ENCODE measurements at places on chromosomes 3 and 15.

DNA sequence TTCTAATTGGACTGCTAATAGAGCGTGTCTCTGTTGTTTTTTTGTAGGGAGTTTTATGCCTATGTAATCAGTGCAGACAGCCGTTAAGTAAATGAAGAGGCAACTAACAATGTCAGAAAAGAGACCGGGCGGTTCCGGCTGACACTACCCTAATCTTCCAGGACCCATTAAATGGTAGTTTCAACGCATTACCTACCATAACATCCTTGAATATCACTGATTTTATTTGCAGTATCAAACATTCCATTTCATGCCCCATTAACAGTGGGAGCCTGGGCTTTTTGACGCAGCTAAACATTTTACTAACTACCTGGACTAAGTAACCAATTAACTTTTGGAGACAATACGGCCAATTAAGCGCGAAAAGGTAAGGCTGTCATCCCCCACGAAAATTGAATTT lies 832.9 kb upstream of the NR2F2 start:
- DNase-seq = no peak

- no peak for DNase-seq
Observed at GRCh38 chr15:38705436-38706219, 141.0 kb upstream of the RASGRP1 start.

DNA sequence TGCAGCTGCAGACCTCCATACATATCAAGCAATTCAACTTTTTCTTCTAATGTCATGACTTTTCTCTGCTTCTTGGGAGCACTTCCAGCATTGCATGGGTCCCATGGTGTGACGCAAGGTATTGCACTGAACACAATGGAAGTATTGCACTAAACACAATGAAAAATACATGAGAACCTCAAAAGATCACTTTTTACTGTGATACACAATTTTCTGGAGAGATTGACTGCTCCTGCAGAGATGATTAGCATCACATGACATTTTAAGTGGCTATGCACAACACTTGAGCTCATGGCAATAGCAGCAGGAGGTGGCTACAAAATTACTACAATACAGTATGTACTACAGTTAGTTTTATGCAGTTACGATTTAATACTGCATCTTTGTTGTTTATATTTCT lies 113.5 kb upstream of the BHLHE40 start:
- no peak for DNase-seq

GRCh38 chr15:90364251-90364650 lies 12.2 kb downstream of the ZNF774 start:
- no peak for DNase-seq

DNA sequence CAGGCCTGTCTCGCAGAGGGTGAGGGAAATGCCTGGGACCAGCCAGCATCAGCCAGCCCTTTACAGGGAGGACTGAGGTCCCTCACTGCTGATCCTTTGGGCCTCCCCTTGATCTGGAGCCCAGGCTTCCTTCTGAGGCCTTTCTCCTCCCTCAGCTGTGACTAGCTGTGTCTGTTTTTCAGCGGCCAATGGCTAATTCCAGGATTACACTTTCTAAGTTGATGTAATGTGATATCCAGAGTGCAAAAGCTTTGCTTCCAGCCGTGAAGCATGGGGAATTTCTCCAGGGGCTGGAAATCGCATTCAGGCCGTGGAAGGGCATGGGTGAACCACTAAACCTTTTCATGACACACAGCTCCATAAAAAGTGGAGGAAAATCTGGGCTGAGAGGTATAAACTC lies 157.6 kb downstream of the SHQ1 start:
- no peak for DNase-seq

GRCh38 chr3:63429905-63430304 lies 151.8 kb downstream of the SYNPR start:
- no peak for DNase-seq

DNA sequence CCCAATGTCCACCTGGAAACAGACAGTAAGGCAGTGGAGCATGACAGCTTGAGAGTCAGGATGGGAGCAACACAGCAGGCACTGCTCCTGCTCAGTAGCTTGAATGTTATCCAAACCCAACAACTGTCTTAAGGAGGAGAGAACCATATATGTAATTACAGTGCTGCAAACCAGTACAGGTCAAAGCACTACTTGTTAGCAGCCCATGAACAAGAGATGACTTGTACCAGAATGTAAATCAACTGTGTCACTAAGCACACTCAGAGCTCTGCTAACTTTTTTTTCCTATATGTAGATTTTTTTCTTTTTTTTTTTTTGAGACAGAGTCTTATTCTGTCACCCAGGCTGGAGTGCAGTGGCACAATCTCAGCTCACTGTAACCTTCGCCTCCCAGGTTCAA lies 87.1 kb downstream of the ANO10 start:
- DNase-seq = no peak

- no peak for DNase-seq
Observed at GRCh38 chr15:100335335-100335999, 6.3 kb downstream of the ADAMTS17 start.

DNA sequence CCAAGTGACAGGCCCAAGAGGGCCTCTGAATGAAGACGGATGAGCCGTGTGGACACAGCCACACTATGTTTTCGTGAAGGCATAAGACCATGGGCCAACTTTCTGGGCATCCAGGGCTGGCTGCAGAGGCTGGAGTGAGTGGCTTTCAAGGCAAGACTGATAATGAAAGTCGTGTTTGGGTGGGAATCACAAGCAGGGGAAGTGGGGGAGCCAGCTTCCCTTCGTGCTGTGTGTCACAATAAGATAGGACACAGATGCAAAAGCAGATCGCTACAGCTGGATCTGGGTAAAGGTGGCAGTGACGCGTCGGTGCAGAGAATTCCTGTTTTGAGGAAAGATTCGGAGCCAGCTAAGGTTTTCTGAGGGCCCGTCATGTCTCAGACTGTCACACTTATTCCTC lies 309.8 kb upstream of the CTDSPL start:
- DNase-seq = no peak

DNA sequence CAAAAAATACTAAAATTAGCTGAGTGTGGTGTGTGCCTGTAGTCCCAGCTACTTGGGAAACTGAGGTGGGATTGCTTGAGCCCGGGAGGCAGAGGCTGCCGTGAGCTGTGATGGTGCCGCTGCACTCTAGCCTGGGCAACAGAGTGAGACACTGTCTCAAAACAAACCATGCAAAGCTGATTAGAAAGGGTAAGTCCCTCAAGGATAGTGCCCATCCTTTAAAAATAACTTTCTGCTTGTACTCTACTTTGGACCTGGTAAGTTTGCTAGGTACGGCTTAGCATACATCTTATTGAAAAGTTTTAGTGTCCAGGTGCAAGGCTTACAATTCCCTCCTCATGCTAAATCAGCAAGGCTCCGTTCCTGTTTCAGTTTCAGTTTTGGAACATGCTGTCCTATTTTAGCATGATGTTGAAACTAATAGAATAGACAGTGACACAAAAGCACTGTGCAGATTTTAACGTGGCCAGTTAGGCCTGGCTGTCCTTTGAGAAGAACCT lies 21.4 kb downstream of the FEM1B start:
- DNase-seq = no peak

DNA sequence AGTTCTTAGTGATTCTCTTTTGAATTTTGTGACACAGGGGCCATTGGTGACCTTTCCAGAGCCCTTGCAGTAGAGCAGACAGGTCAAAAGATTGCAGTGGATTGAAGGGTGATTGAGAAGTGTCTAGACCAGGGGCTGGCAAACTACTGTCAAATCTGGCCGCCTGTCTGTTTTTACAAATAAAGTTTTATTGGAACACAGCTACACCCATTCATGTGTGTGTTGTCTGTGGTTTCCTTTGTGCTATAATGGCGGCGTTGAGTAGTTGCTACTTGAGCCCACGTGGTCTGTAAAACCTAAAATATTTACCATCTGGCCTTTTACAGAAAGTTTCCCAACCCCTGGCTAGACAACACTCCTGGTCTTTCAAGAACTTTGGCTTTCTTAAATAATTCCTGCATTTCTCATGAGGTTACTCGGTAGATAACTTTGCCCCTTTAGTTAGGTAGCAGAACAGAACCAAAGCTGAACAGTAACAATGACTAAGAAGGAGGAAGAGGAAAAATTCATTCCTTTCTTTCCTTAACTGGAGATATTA lies 265.1 kb upstream of the NR2E3 start:
- DNase-seq = no peak

DNA sequence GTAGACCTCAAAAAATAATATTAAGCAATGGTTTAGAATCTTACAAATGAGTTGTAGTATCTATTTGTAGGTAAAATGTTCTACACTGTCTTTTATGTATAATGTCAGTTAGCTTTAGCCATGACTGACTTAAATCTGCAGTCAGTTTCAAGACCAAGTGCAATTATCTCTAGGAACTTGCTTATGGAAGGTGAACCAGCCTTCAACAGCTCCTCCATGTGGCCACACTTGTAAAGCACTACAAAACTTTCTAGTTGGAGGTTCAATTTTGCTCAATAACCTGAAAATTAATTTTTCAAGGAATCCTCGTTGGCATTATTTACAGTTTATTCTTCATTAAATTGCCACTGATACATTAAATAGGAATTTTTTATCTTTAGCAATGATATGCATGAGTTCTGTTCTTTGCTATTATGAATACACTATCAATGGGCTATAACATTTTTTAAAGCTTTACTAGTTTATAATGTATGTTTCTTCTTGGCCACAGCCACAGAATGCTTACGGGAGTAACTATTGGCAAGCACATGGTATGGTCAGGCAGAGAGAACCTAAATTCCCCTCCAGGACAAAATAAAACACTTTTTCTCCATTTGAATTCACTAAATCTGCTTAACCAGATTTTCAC lies 315.3 kb upstream of the UBE2E2 start:
- DNase-seq = peak; percentile 31

DNA sequence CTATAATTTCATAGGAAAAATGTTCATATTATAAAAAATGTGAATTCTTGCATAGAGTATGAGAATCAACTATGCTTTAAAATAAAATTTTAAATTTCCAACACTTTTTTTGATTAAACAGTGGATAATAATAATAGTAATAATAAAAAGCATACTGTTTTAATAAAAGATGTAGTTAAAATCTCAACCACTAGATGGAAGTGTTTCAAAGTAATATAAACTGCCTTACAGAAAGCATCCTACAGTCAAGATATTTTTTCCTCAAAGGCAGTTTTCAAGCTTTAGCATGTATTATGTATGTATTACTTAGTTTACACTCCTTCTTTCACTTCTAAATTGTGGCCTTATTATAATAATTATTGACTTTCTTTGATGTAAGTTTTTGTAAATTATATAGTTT lies 217.5 kb downstream of the CHL1 start:
- DNase-seq = peak; percentile 3

DNA sequence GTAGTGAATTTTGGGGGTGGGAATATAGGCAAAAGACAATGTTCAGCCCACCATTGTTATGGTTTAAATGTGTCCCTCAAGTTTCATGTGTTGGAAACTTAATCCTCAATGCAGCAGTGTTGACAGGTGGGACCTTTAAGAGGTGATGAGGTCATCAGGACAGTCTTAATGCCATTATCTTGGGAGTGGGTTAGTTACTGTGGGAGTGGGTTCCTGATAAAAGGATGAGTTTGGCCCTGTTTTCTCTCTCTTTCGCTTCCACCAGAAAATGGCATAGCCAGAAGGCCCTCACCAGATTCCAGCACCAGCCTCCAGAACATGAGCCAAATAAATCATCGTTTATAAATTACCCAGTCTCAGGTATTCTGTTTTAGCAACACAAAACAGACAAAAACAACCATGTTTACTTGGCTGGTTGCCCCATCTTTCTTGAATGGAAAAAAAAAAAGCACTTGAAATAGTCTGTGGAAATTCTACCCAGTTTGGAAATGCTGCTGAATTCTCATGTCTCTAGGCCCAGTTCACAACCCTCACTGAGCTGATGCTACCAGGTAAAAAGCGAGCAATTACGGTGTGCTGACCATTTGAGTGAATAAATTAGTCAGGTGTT lies 31.0 kb upstream of the MFSD1 start:
- DNase-seq = no peak

GRCh38 chr3:11010426-11011165 lies 18.0 kb downstream of the SLC6A1 start:
- DNase-seq = no peak

DNA sequence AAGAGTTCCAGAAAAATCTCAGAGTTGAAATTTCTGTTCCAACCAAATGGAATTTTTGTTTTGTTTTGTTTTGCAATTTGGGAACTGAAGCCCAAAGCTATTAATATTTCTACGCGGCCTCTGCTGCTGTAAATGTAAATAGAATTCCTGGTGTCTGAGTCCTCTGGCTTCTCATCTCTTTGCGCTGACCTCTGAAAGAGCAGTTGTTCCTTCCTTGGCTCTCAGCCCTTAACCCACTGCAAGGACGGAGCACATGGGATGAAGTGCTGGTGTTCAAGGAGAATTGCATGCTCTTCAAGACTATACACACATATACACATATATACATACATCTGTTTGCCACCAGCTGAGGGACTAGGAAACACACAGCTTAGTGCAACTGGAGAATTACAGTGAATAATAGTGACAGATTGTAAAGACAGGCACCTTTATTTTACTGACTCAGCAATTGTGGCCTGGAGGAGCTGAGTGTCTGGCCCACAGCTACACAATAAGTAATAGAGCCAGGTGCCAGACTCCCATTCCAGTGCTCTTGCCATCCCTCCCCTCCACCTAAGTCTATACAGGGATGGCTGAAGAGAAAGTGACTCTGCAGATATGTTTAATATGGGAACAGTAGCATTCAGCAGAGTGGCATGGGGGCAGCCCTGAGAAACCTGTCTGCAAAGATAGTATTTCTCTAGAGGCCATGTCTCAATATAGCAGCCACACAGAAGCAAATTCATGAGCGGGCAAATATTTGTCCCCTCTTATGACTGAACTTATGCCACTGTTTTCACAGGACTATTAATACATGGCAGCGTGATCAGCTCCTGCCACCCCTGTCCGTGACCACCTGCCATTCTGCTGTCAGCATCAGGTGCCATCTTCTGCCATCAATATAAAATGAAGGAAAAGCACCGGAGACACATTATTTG lies 42.3 kb downstream of the NEK10 start:
- DNase-seq = peak; percentile 92

- DNase-seq = no peak
Observed at GRCh38 chr3:14134291-14134690, 9.4 kb downstream of the TMEM43 start.

- DNase-seq = no peak
Observed at GRCh38 chr15:42581272-42581730, 5.9 kb downstream of the STARD9 start.

- DNase-seq = no peak
Observed at GRCh38 chr3:172034786-172035685, 4.3 kb upstream of the FNDC3B start.

DNA sequence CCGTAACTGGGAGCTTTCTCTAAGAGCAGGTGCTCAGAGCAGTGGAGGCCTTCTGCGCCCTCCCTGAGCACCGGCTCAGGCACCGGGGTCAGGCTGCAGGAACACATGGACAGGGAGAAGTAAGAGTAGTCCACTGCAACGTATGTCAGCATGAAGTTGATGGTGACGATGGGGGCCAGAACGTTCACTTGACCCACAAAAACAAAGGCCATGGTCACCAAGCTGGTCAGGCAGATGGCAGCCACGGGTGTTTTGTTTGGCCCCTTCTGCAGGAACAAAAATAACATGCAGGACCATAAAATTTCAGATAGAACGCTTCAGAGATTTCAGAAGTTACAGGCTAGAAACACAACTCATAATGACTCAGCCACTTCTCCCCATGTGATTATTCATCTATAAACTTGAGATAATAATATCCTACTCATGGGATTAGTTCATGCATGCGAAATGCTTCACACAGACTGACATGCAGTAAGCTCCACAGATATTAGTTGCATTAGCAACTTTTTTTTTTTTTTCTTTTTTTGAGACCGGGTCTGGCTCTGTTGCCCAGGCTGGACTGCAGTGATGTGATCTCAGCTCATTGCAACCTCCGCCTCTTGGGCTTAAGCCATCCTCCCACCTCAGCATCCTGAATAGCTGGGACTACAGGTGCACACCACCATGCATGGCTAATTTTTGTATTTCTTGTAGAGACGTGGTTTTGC lies 52.2 kb upstream of the HEG1 start:
- peak; percentile 52 for DNase-seq

All from fibroblast of the conjunctiva (primary cell).